Kasumi-1 (cell line): ENCODE measurements at places on chromosomes 4 and X.

DNA sequence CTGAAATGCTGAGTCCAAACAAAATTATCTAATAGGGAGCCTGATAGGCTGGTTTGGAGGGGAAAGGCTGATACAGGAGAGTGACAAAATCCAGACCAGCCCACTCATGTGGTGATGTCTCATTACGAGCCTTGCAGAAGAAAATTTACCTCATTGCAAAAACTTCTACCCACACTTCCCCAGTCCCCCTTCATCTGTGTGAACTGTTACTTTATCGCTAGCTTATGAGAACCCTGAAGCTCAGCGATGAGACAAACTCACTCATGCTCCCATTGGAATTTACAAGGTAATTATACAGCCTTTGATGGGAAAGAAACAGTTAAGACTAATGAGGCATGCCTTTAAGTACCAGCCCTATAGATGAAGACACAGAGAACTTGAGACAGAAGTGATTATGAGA, 76.1 kb downstream of the ARHGAP6 start:
- DNase-seq, result no peak

- DNase-seq, result no peak
Measured at GRCh38 chr4:8371596-8371995, 68.9 kb downstream of the ACOX3 start.

GRCh38 chr4:138609943-138610350, 367.8 kb upstream of the SLC7A11 start:
- DNase-seq, result no peak

DNA sequence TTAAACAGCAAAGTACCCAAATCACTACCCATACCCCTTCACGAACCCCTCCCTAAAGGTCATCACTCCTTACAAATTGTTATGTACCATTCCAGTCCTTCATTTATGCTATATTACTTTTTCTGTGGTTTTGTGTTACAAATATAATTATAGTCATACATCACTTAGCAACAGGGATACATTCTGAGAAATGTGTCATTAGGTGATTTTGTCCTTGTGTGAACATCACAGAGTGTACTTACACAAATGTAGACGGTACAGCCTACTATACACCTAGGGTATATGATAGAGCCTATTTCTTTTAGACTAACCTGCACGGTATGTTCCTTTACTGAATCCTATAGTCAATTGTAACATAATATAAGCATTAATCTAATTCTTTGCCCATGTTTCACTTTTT, 61.9 kb downstream of the ASB9 start:
- no peak for DNase-seq

DNA sequence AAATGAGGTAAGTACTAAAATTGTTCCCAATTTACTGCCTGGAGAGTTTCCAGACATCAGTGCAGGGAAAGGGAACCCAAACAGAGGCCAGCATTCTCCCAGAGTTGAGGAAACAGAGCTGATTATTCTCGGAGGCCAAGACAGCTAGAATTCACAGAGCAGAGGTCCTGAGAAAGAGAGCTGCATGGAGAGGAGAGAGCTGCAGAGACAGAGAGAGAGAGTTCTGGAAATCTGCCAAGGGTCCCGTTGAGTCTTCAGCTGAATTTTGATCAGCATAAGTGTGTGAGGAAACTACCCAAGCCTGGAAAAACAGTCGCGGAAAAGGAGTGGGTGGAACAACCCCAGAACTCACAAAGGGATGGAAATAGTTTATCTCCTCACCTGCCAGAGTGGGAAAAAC, 43.8 kb upstream of the GPR173 start:
- DNase-seq, result no peak
